ENCODE measurements at places on chromosomes 11 and 22.

DNA sequence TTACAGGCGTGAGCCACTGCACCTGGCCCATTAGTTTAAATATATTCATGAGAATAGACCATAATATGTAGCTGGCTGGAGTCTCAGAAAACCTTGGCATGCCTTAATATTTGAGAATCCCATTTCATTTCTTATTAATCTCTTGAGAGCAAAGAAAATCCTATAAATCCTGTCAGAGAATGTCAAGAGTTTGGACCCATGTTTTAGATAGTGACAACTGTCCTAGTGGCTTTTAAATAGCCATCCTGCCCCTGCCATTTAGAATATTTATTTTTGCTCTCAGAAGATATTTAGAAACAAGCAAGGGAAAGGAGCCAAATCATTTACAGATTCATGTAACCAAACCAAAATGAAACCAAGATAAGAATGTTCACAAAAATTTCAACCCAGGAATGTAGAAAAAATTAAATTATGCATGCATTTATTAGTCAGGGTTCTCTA lies 107.2 kb downstream of the SWAP70 start:
- no peak for DNase-seq

DNA sequence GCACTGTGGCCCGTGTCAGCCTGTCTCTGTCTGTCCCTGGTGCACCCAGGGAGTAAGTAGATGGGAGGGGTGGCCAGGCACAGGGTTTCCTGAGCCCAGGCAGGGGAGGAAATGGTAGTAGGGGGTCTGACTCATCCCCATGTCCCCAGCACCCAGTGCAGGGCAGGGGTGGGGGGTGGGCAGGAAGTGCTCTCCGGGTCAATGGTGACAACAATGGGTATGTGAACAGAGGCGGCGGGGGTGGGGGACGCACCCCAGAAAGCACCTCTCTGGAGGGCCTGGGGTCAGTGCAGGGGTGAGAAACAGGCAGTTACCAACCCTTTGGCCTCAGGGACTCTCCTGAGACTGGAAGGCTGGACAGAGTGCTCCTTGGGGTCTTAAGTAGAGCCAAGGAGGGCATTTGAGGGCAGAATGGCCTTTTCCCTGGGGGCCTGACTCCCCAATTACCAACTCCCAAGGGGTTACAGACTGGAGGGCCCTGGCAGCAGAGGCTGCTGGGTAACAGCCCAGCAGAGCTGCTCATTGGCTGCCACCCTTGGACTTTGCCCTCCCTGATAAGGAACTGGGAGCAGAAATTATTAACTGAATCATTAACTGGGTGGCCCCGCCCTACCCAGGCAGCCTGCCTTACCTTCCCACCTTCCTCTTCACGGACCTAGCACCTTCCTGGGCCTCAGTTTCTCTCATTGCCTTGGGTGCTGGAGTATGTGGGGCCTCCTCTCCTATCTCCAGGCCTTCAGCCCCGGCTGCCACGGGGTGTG lies 4.2 kb downstream of the MYRF start:
- DNase-seq = peak; percentile 86

GRCh38 chr11:128463979-128464378 lies 123.4 kb downstream of the ETS1 start:
- no peak for DNase-seq

GRCh38 chr11:10699072-10699471 lies 5.5 kb upstream of the IRAG1 start:
- no peak for DNase-seq

DNA sequence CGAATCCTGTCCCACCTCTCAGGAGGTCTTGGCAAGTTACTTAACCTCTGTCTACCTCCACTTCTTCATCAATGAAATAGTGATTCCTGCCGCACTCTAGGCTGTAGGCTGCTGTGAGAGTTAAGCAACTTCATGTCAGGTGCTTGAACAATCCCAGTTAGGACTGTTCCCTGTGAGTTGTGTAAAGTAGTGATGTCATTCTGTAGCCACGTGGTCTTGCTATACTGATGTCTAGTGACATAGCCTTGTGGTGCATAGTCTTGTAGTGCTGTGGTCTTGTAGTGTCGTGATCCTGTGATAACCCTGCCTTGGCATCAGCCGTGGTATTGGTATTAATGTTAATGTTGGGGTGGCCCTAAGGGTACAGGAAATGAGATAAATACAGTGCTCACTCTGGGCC lies 30.3 kb upstream of the PRR5 start:
- no peak for DNase-seq

- no peak for DNase-seq
Observed at GRCh38 chr11:12076840-12077534, 33.4 kb upstream of the MICAL2 start.

GRCh38 chr11:35011944-35012343 lies 95.5 kb downstream of the PDHX start:
- no peak for DNase-seq

- DNase-seq = no peak
Observed at GRCh38 chr11:64095949-64096348, 60.2 kb downstream of the FLRT1 start.

Data from GM19239 (cell line).